ENCODE measurements at places on chromosomes 2 and 18. TPM values are rescaled to one million over a fixed set of nuclear protein-coding genes. Genes with fewer than 3 reads are reported as not detected.

The NR4A2 gene
- total RNA-seq: 3.8 TPM

The ZSCAN30 gene
- total RNA-seq: 33.2 TPM

DNA sequence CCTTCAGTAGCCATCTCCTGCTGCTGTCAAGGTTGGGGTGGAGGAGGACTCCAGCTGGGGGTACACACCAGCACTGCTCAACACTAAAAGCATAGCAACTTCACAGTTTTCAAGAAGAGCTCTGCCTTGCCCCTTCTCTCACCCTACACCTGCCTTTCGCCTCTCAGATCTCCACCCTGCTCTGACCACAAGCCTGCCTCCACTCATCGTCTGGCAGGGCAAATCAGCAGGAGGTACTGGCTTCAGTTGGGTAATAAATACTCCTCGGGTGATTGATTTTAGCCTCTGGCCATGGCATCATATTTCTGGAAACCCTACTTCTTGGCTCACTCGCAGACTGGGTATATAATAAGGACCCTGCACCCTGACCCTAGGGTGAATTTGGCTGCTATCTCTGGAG, 3.1 kb upstream of the PRKAG3 start:
- H3K27ac ChIP-seq: no peak overlapping the region
- no peaks in the 10 kb centered on the region for H3K27me3 ChIP-seq
- H3K4me1 ChIP-seq: no peaks in the 10 kb centered on the region
- H3K4me3 ChIP-seq: no peak overlapping the region

GRCh38 chr18:59721211-59721610, 24.0 kb upstream of the CCBE1 start:
- H3K27me3 ChIP-seq: no peaks in the 10 kb centered on the region
- DNase-seq: no peak

GRCh38 chr18:21980744-21981143, 188.6 kb upstream of the GATA6 start:
- H3K36me3 ChIP-seq: no peaks in the 10 kb centered on the region
- H3K4me3 ChIP-seq: no peak overlapping the region
- H3K27me3 ChIP-seq: no peaks in the 10 kb centered on the region
- H3K4me1 ChIP-seq: no peaks in the 10 kb centered on the region
- no peak for DNase-seq

- no peak for DNase-seq
- no peak overlapping the region for H3K27ac ChIP-seq
- no peaks in the 10 kb centered on the region for H3K4me1 ChIP-seq
- no peaks in the 10 kb centered on the region for H3K27me3 ChIP-seq
- no peak overlapping the region for H3K4me3 ChIP-seq
These were observed 115.3 kb upstream of the SLC35G4 start for GRCh38 chr18:11494107-11494506.

GRCh38 chr2:6368281-6368680, 497.4 kb downstream of the CMPK2 start:
- no peaks in the 10 kb centered on the region for H3K27me3 ChIP-seq
- no peaks in the 10 kb centered on the region for H3K36me3 ChIP-seq
- no peaks in the 10 kb centered on the region for H3K4me1 ChIP-seq
- H3K4me3 ChIP-seq: no peak overlapping the region
- no peak for DNase-seq
